ENCODE measurements at places on chromosomes 16 and 17.

- DNase-seq, result no peak
Observed at GRCh38 chr16:57102888-57103851, 10.8 kb downstream of the CPNE2 start.

GRCh38 chr16:72841506-72841905, 206.4 kb downstream of the ZFHX3 start:
- no peak for DNase-seq

DNA sequence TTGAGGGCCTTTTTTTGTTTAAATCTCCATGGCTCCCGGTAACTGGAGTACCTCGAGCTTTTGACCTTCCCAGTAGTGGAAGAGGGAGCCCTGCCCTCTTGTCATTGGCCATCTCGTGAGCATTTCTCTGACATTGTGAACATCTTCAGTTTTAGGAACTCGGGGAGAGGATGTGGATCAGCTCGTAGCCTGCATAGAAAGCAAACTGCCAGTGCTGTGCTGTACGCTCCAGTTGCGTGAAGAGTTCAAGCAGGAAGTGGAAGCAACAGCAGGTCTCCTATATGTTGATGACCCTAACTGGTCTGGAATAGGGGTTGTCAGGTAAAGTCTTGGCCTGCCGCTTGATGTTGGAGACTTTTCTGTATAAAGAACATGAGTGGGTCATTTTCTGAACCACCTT, 24.3 kb downstream of the NTAN1 start:
- DNase-seq, result no peak

DNA sequence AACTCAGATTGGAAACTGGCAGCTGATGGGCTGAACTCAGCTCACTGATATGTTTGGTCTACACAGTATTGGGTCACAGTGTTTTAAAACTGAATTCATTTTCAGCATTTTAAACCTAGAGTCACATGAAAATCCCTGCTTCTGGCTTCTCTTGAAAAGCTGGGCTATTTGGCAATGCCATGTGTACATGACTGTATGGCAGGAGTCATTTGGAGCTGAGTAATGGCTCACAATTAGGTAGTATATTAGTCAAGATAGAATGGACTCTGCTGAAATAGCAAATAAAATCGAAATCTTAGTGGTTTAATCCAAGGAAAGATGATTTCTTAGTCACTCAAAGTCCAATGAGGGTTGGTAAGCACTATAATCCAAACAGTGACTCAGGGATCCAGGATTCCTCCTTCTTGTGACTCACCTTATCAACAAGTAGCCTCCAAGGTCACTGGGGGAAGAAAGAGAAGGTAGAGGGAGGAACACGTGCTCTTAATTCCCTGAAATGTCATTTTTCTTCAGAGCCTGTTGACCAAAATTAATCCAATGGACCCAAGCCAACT, 13.9 kb upstream of the PMP22 start:
- DNase-seq, result no peak

GRCh38 chr17:9934331-9934730, 29.3 kb upstream of the RCVRN start:
- DNase-seq, result no peak

GRCh38 chr16:58009856-58010416, 8.7 kb downstream of the USB1 start:
- no peak for DNase-seq

GRCh38 chr17:63041722-63042121, 75.7 kb downstream of the TANC2 start:
- peak; percentile 13 for DNase-seq

DNA sequence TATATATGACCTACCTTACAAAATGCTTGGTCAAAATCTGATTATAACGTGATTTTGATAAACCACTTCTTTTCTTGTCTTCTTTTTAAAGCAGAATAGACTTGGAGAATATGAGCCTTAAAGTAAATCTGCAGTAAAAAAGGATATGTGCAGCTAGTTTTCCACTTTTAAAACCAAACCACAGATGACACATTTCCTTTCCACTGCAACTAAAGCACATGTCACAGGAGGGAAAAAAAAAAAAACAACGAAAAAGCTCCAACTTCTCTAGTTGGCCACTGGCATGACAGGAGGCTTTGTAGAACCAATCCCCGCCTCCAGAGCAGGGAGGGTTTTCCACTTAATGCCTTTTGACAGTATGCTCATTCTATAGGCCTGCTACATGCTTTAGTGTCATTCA, at the start of gene EVI2A:
Gene EVI2A, minus strand, starts transcription at position 142 of the 400 bp plus-strand sequence. CDS start 2,609 bp downstream, outside the sequence.
- no peak for DNase-seq

GRCh38 chr17:63955232-63955631, 17.5 kb downstream of the SCN4A start:
- no peak for DNase-seq

- DNase-seq, result no peak
Observed at GRCh38 chr16:51640196-51640595, 489.1 kb upstream of the SALL1 start.

- no peak for DNase-seq
Observed at GRCh38 chr17:21376759-21377690, 868 bp downstream of the KCNJ12 start.

GRCh38 chr17:63944736-63945499, 12.8 kb upstream of the CD79B start:
- DNase-seq, result no peak

DNA sequence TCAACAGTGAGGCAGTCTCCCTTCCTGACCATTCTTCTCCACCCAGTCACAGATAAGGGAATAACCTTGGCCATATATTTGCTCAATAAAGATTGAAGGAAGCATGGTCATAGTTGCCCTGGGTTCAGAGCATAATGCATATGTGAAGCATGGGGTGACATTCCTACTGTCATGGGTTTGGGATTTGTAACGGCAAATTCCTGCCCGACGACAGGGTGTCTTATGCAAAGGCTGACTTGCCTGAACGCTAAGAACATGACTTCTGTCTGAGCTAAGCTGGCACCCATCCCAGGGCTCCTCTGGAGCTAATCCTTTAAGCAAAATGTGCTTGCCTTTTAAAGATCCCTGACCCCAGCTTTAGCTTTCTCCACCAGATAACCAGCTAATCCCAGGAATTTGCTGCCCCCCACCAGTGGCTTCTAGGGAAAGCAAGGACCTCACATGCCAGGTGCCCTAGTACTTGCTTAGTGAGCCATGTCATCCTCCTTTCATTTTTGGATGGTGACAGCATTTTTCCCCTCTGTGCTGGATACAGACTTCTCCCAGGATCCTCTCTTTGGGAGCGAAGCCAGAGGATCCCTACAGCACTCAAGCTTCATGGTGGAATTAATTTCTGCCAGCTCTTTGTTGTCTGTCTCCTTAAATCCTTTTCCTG, 11.7 kb downstream of the SLC7A6OS start:
- DNase-seq, result peak; percentile 39

GRCh38 chr17:47987240-47987835, 16.4 kb downstream of the CDK5RAP3 start:
- DNase-seq, result no peak

DNA sequence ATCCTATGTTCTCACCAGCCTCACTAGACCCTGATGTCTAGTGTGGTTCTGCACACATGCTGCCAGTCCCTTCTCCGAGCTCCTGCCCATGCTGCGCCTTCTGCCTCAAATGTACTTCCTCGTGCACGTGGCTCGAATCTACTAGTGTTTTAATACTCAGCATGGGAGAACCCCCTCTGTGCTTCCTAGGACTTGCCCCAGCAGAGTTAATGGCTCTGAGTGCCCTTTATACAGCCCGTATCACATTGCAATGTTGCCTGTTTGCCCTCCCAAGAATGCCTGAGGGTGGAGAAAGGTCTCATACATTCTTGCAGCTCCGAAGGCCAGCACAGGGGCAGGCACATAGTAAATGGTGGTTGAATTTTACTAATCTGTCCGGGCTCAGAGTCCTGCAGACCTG, 190.8 kb upstream of the NLRP1 start:
- no peak for DNase-seq

DNA sequence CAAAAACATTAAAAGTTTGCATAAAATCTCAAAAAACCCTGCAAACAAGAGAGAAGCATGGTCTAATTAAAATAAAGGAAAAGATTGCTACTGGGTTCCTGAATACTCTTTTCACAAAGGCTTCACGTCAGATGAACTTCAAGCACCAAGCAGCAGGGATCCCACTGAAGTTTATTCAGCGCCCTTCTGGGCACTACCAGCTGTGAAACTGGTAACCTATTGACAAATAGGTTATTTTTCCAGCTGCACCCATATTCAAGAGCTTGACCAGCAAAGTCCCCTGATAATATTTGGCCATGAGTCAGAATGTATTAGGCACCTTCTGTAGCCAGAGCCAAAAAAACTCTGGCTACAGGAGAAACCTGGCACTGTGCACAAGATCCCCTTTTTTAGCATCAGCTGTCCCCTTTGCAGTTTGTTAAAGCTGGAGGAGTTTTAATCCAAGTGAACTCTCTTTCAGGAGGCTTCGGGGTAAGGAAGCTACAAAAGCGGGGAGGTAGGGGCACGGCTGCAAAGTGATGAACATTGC, 60.3 kb downstream of the GRIN2A start:
- no peak for DNase-seq

DNA sequence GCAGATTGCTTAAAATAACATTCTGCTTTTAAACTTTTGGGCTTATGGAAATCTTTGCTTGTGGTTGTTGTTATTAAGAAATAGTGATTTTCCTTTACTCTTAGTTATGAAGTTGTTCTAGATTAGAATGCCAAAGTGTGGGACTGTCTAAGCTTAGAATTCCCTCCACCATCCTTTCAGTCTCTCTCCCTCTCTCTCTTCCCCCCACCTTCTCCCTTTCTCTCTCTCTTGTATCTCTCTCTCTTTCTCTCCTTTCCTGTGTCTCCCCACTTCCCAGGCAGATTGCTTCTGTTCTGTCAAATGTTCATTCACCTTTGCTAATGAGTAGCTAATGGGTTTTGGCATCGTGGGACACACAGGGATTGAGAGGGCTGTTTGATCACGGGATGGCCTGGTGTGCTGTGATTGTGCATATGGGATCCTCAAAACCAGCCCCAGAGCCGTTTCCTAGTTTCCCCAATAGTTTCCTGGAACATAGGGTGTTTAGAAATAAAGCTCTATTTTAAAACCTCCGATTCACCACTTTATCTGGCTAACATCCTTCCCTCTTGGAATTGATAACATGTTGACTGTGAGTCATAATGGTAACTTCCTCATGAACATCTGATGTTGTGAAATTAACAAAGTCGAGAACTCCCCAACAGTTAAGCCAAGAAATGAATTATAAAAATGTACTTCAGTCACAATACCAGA, 502.6 kb downstream of the TMEM114 start:
- no peak for DNase-seq

- DNase-seq, result no peak
Observed at GRCh38 chr16:86075488-86075785, 176.5 kb downstream of the IRF8 start.

DNA sequence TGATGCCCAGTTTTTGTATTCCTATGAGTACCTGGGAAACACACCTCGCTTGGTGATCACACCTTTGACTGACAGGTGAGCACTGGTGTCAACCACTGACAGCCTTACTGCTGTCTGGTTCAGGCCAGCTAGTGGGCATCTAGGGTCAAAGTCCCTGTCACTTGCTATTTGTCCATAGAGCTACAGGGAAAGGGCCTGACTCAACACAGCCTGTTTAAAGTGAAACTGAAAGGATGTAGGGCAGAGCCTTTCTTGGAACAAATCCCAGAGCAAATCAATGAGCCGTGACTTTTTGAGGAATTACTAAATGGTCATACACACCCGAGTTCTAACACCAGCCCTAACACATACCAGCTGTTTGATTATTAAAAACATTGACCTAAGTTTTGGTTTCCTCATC, 106.8 kb downstream of the DNAH9 start:
- DNase-seq, result no peak

GRCh38 chr17:55440391-55440790, 18.8 kb upstream of the MMD start:
- DNase-seq, result peak; percentile 88

DNA sequence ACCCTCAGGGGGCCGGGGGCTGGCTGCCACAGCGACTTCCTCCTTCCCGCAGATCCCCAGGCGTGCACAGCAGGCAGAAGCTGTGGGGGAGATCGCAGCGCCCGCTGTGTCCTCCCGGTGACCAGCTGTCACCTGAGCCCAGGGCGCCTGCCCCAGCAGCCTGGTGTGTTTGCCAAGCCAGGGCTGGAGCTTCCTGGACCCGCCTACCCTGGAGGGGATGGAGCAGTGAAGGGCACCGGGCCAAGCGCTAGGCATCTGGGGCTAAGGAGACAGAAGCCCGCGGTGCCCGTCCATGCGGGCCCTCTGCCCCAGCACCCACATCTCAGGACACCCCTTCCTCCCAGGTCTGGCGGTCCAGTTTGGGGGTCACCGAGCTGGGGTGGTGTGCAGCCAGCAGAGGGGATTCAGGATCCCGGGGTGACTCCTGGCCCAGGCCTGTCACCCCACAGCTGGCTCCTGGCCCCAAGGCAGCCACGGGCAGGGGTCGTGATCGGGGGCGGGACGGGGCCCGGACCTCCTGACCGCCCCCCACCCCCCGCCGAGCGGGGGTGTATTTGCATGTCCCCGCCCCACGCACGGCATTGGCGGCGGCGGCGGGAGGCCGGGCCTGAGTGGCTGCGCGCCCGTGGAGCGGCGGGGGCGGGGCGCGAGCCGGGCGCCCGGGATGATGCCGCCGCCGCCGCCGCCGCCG, at the start of gene RAB26:
Gene RAB26, plus strand, starts transcription at position 645 of the 691 bp plus-strand sequence. CDS start 159 bp downstream, outside the sequence.
- peak; percentile 75 for DNase-seq

- DNase-seq, result no peak
Observed at GRCh38 chr17:76725580-76726230, 701 bp downstream of the JMJD6 start.

GRCh38 chr16:58855291-58855863, 121.3 kb upstream of the GOT2 start:
- DNase-seq, result no peak

- DNase-seq, result no peak
Observed at GRCh38 chr17:64355536-64356303, 34.9 kb downstream of the PECAM1 start.

- DNase-seq, result no peak
Observed at GRCh38 chr17:2406271-2406902, 5.5 kb upstream of the MNT start.

All from NCI-H1694 (cell line).